ENCODE measurements at places on chromosomes 13 and 19.
A peak's percentile ranks its signal among the peaks of the same experiment; 100 is the strongest.

- H3K4me3 ChIP-seq = no peak overlapping the region
- H3K27me3 ChIP-seq = peaks cover 18% of the 10 kb centered on the region
- H3K4me1 ChIP-seq = peaks cover under 1% of the 10 kb centered on the region
- no peak overlapping the region for H3K27ac ChIP-seq
- DNase-seq = no peak
- no peaks in the 10 kb centered on the region for H3K36me3 ChIP-seq
Measured at GRCh38 chr13:49226613-49227012, 6.5 kb downstream of the MLNR start.

DNA sequence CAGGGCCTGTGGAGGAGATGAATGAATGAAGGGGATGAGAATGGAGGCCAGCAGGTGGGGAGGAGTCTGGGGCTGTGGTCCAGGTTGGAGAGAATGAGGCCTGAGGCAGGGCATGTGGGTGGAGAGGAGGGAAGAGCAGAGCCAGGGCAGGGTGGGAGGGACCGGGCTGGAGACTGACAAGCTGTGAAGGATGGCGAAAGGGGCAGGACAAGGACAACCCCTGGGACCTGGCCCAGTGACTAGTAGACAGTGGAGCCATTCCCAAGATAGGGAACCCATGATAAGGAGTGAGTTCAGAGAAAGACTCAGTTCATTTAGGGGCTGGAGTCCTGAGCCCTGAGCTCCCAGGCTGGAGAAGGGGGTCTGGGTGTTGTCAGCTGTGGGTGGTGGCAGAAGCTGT is 3.0 kb downstream of the PTH2 start:
- H3K27ac ChIP-seq = no peak overlapping the region
- H3K36me3 ChIP-seq = no peaks in the 10 kb centered on the region
- no peak for DNase-seq
- no peak overlapping the region for H3K4me3 ChIP-seq

- no peaks in the 10 kb centered on the region for H3K36me3 ChIP-seq
- H3K27ac ChIP-seq = no peak overlapping the region
- DNase-seq = no peak
Measured at GRCh38 chr13:72218966-72219365, 352.0 kb upstream of the DACH1 start.

DNA sequence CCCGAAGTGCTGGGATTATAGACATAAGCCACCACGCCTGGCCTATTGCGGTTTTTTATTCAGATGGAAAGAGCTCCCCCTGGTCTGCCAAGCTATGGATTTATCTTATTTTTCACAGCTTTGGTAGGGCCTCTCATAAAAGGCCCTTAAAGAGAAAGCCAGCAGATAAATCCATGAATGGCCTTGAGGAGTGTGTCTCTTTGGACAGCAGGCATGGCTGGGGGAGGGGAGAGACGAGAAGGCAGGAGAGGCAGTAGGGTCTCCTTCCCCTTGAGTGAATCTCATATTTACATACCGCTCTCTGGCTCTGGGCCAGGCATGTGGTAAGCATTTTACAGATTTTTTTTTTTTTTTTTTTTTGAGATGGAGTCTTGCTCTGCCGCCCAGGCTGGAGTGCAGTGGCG is 25.2 kb downstream of the MARK4 start:
- H3K36me3 ChIP-seq = no peaks in the 10 kb centered on the region
- no peak overlapping the region for H3K27ac ChIP-seq
- H3K4me1 ChIP-seq = no peaks in the 10 kb centered on the region
- DNase-seq = peak; percentile 47

GRCh38 chr13:51044023-51044665 is 66.9 kb downstream of the C13orf42 start:
- no peak overlapping the region for H3K4me3 ChIP-seq
- H3K4me1 ChIP-seq = no peaks in the 10 kb centered on the region

GRCh38 chr13:77417897-77418296 is 91.0 kb upstream of the MYCBP2 start:
- no peaks in the 10 kb centered on the region for H3K4me1 ChIP-seq
- DNase-seq = no peak
- H3K27me3 ChIP-seq = no peaks in the 10 kb centered on the region
- H3K4me3 ChIP-seq = no peak overlapping the region
- H3K36me3 ChIP-seq = no peaks in the 10 kb centered on the region

GRCh38 chr13:75495938-75496337 is 14.0 kb upstream of the TBC1D4 start:
- no peaks in the 10 kb centered on the region for H3K27me3 ChIP-seq
- no peaks in the 10 kb centered on the region for H3K36me3 ChIP-seq
- H3K27ac ChIP-seq = no peak overlapping the region
- no peak overlapping the region for H3K4me3 ChIP-seq

GRCh38 chr13:113947311-113948033 is 26.4 kb downstream of the C13orf46 start:
- no peaks in the 10 kb centered on the region for H3K27me3 ChIP-seq
- no peak for DNase-seq
- no peak overlapping the region for H3K4me3 ChIP-seq
- H3K36me3 ChIP-seq = no peaks in the 10 kb centered on the region
- no peak overlapping the region for H3K27ac ChIP-seq

GRCh38 chr19:34263745-34264237 is 9.4 kb downstream of the GARRE1 start:
- no peaks in the 10 kb centered on the region for H3K27me3 ChIP-seq
- H3K27ac ChIP-seq = no peak overlapping the region
- no peak for DNase-seq
- no peak overlapping the region for H3K4me3 ChIP-seq

DNA sequence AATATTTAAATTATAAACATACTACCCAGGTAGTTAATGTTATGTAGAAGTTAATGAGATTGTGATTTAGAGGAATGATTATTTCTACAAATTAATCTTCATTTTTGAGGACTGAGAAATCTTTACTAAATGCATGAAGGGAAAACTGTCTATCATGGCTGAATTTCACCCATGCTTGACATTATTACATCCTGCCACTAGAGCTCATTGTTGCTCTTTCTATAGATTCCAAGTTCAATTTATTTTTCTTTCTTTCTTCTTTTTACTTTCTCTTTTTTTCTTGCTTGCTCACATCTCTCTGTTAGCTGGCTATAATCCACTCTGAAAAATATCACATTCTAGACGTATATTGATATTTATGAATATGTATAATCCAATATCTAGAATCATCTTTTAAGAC is 505.0 kb upstream of the KLHL1 start:
- no peak for DNase-seq
- H3K4me3 ChIP-seq = no peak overlapping the region
- no peak overlapping the region for H3K27ac ChIP-seq

- no peaks in the 10 kb centered on the region for H3K27me3 ChIP-seq
- no peaks in the 10 kb centered on the region for H3K36me3 ChIP-seq
- H3K27ac ChIP-seq = peak overlapping the region; percentile 91
- H3K4me3 ChIP-seq = no peak overlapping the region
- H3K4me1 ChIP-seq = peaks cover 14% of the 10 kb centered on the region
- DNase-seq = no peak
Measured at GRCh38 chr19:8571006-8571411, 6.2 kb downstream of the MYO1F start.

- no peak for DNase-seq
- no peaks in the 10 kb centered on the region for H3K36me3 ChIP-seq
- no peaks in the 10 kb centered on the region for H3K4me1 ChIP-seq
- H3K27ac ChIP-seq = no peak overlapping the region
- no peak overlapping the region for H3K4me3 ChIP-seq
Measured at GRCh38 chr19:11224429-11224828, 15.0 kb upstream of the ANGPTL8 start.

GRCh38 chr13:98216711-98217285 is 39.7 kb upstream of the RNF113B start:
- H3K27ac ChIP-seq = peak overlapping the region; percentile 50
- H3K4me1 ChIP-seq = peaks cover 44% of the 10 kb centered on the region
- no peaks in the 10 kb centered on the region for H3K27me3 ChIP-seq
- H3K36me3 ChIP-seq = no peaks in the 10 kb centered on the region
- H3K4me3 ChIP-seq = no peak overlapping the region

GRCh38 chr13:101527130-101527529 is 74.7 kb downstream of the ITGBL1 start:
- no peaks in the 10 kb centered on the region for H3K27me3 ChIP-seq
- no peaks in the 10 kb centered on the region for H3K36me3 ChIP-seq
- H3K4me3 ChIP-seq = no peak overlapping the region
- H3K4me1 ChIP-seq = no peaks in the 10 kb centered on the region

DNA sequence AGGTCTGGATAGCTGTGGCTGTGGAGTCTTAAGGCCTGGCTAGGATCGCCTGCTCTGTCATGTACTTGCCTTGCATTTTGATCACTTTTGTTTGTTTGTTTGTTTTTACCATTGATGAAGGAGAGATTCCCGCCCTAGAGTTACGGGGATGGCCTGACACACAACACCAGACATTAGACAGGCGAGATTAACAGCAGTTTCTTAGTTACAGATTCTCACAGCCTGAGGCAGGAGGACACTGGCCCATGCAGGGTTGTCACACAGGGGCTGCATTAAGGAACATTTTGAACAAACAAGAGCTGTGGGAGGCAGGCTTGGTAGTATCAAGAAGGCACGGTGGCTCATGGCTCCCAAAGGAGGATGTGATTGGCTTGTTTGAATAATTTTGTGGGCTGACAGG is 291.8 kb downstream of the HS6ST3 start:
- no peak overlapping the region for H3K27ac ChIP-seq
- no peaks in the 10 kb centered on the region for H3K4me1 ChIP-seq
- H3K4me3 ChIP-seq = no peak overlapping the region

GRCh38 chr13:87954091-87954490 is 282.9 kb downstream of the SLITRK5 start:
- H3K27me3 ChIP-seq = no peaks in the 10 kb centered on the region
- H3K27ac ChIP-seq = no peak overlapping the region
- no peaks in the 10 kb centered on the region for H3K4me1 ChIP-seq
- no peak overlapping the region for H3K4me3 ChIP-seq
- H3K36me3 ChIP-seq = no peaks in the 10 kb centered on the region
- no peak for DNase-seq

GRCh38 chr19:17496337-17496997 is 15.0 kb upstream of the PGLS start:
- H3K36me3 ChIP-seq = peaks cover 20% of the 10 kb centered on the region
- H3K4me3 ChIP-seq = no peak overlapping the region
- DNase-seq = peak; percentile 93
- H3K4me1 ChIP-seq = peaks cover 37% of the 10 kb centered on the region
- no peaks in the 10 kb centered on the region for H3K27me3 ChIP-seq

- no peaks in the 10 kb centered on the region for H3K4me1 ChIP-seq
- no peaks in the 10 kb centered on the region for H3K36me3 ChIP-seq
- no peaks in the 10 kb centered on the region for H3K27me3 ChIP-seq
- H3K27ac ChIP-seq = no peak overlapping the region
- DNase-seq = no peak
- no peak overlapping the region for H3K4me3 ChIP-seq
Measured at GRCh38 chr13:36374063-36374462, 27.9 kb upstream of the SPART start.

- peaks cover 41% of the 10 kb centered on the region for H3K4me1 ChIP-seq
- H3K36me3 ChIP-seq = no peaks in the 10 kb centered on the region
- no peak overlapping the region for H3K4me3 ChIP-seq
- no peak overlapping the region for H3K27ac ChIP-seq
Measured at GRCh38 chr19:3131168-3131567, 4.7 kb upstream of the GNA15 start.

GRCh38 chr19:3556978-3557460 is 367 bp downstream of the MFSD12 start:
- peak overlapping the region; percentile 90 for H3K4me3 ChIP-seq
- H3K27ac ChIP-seq = peak overlapping the region; percentile 83
- H3K27me3 ChIP-seq = no peaks in the 10 kb centered on the region
- H3K36me3 ChIP-seq = no peaks in the 10 kb centered on the region
- no peak for DNase-seq
- H3K4me1 ChIP-seq = peaks cover 58% of the 10 kb centered on the region

DNA sequence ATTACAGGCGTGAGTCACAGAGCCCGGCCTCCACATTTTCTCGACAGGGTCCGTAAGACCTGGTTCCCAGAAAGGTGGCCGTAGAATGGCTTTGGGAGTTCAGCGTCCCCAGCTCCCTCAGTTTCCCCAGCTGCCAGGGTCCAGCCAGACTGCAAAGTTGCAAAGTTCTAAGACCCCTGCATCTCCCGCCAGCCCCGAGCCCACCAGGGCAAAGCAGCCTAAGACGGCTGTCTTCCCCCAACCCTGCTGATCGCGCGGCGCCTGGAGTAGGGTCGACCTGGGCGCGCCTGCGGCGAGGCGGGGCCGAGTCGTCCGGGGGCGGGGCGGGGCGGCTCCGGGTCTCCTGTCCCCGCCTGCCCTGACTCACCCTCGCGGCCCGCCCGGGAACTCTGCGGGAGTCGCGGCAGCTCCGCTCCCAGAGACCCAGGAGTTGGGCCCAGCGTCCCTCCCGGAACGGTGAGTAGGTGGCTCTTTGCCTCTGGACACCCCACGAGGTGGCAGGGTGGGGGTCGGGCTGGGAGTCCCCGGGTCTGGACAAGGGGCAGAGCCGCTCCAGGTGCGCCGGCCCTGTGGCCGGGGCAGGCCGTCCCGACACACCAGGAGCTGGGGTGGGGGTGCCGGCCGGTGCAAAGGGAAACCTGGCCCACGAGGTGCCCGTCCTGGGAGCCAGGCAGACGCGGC is at the start of gene LRRC8E:
Gene LRRC8E (plus strand): TSS at position 366 of the 681 bp plus-strand sequence. CDS start 7,094 bp downstream, outside the sequence.
- H3K27ac ChIP-seq = no peak within 1 kb of the TSS
- H3K36me3 ChIP-seq = no peaks in the 10 kb centered on the region
- H3K4me3 ChIP-seq = peak within 1 kb of the TSS; percentile 43
- no peaks in the 10 kb centered on the region for H3K4me1 ChIP-seq

DNA sequence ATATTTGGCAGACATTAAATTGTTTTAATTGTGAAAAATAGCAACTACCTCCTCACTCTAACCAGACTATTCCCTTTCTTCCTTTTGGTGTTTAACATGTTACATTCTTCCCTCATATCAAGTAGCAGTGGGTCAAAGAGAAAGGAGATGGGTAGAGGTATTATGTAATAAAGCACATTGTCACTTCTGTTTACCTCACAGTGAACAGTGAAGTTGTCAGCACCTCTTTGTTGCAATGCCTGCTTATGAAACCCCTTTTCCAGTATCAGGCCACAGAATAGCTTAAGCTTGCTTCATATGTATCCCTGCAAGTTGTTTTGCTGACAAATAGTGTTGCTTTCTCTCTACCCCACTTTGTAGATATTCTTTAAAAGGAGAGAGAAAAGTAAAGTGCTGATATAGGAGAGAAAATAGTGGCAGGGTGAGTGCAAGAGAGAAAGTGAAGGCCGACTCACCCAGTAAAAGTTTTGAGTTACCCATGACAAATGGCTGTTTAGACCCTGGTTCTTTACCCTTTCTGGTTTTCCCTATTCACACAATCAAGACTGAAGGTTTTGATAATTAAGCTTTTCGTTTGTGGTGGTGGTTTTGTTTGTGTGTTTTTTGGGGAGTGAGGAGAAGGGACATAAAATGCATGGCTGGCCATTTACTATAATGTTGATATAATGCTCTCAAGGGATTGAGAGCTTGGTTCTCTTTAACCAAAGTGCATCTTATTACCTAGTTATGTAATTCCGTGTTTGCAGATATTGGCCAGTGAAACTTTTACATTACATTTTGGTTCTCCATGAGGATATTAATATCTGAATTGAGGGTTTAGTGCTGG is 3.7 kb downstream of the ITM2B start:
- peaks cover 35% of the 10 kb centered on the region for H3K4me1 ChIP-seq
- H3K36me3 ChIP-seq = no peaks in the 10 kb centered on the region
- H3K4me3 ChIP-seq = peak overlapping the region; percentile 68
- H3K27ac ChIP-seq = peak overlapping the region; percentile 60

All from left lung (tissue), 14 donors.